Fibroblast of skin of left quadriceps (primary cell): ENCODE measurements at places on chromosomes 5 and 9.
A peak's percentile ranks its signal among the peaks of the same experiment; 100 is the strongest.

- DNase-seq: no peak
Observed at GRCh38 chr9:14157191-14157590, 156.8 kb downstream of the NFIB start.

- DNase-seq: peak; percentile 60
Observed at GRCh38 chr5:86979811-86980411, 287.8 kb upstream of the RASA1 start.

DNA sequence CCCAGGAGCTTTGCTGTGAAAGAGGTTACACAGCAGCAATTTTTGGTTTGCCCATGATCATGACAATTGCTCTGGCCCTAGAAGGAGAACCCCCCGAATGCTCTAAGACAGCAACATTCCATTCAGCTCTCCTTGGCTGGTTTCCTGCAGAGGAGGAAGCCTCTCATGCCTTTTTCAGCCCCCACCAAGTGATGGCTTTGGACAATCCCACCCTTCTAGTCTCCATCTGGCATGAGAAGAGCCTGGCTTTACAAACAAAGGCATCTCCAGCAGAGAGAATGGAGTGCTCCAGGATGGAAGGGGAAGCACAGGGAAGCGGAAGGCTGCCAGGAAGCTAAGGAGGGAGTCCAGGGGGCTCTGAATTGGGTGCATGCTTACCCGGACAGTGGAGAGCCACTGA lies 98.4 kb downstream of the CRB2 start:
- no peak for DNase-seq

DNA sequence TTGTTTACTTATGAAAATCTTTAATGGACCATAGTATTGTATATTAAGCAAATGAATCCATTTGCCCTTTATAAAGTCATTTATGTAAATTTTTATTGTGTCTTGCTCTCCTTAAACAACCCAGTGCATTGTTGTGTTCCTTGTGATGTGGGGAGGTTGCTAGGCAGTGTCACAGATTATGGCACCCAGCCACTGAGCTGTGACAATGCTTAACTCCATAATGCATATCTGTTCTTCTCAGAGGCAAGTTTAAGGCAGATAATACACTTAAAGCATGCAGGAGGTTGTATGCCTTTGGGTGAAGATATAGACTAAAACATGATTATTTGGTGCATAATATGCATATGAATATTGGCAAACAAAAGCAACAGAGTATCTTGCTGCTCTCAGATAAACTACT lies 269.6 kb upstream of the RIOK2 start:
- no peak for DNase-seq

GRCh38 chr5:69043655-69043996 lies 50.2 kb upstream of the SLC30A5 start:
- no peak for DNase-seq

- DNase-seq: no peak
Observed at GRCh38 chr9:94870793-94871558, 144.5 kb downstream of the AOPEP start.

GRCh38 chr9:129184596-129185122 lies 6.6 kb upstream of the IER5L start:
- no peak for DNase-seq

DNA sequence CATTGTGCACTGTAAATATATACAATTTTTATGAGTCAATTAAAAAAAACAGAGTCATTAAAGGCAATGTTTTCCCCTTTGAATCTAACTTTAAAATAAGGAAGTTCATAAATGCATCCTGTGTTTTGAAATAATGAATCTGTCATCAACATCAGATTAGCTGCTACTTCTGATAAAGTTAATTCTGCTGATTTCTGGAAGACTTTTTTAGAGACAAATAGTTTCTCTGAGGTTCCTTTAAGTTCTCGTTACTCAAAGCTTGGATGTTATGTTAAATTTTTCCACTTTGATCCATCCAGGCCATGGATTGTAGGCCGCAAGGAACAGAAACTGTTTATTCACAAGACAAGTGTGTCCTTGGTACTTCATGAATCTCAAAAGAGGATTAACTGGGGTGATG lies 115.5 kb downstream of the CARTPT start:
- DNase-seq: no peak

DNA sequence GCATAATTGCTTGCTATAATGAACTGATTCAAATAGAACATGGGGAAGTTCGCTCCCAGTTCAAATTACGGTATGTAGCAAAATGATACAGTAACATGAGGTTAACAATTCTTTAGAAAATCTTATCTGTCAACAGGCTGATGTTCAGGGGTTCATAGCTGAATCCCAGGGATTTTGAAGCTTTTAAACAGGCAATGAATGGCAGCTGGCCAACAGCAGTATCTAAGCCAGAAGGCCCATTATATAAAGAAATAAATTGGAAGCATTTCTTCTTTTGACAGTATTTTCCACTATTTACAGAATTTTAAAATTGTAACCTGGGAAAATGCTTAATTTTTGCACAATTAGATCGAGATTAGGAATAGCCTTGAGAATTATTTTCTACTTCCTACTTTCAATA lies 126.8 kb downstream of the PDE8B start:
- no peak for DNase-seq

DNA sequence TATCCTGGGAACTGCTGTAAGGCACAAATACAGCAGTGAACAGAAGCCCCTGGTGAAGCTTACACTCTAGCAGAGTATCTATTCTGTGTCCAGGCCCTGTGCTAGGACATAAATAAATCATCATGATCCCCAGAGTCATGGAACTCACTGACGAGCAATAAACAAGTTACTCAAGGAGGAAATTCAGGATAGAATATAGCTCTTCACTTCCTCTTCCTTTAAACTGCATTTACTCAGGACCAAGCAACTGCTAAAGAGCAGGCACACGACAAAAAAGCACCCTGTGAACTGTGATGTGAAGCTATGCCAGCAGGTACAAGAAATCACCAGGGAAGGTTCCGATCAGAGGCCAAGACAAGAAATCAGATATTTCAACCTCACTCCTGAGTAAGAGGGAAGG lies 47.8 kb upstream of the NR5A1 start:
- DNase-seq: no peak

- peak; percentile 94 for DNase-seq
Observed at GRCh38 chr5:156326718-156327259, at the start of gene SGCD. TSS of gene SGCD (plus strand) at chr5:156327164.

GRCh38 chr5:78907255-78907891 lies 77.7 kb downstream of the ARSB start:
- peak; percentile 84 for DNase-seq

- no peak for DNase-seq
Observed at GRCh38 chr5:56056875-56057274, 62.1 kb upstream of the IL6ST start.

DNA sequence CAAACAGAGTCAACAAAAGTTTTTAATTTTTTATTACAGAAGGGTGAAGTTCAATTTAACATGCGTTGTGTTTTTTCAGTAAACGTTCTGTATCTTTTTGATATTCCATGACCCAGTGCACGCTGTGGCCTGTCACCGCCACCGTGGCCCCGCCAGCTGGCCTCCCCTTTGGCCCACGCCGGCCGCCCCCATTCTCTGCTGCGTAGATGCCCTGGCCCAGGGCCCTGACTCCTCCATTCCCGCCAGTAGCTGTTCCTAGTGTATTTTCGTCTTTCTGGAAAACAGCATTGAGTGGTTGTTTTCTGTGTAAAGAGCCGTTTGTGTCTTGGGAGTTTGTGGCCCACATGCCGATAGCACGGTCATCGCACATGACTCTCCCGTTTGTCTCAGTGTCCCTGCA lies 6.1 kb downstream of the RNU6ATAC start:
- DNase-seq: no peak

GRCh38 chr5:142844866-142845265 lies 74.7 kb downstream of the ARHGAP26 start:
- no peak for DNase-seq

GRCh38 chr9:70402213-70402612 lies 12.2 kb downstream of the KLF9 start:
- DNase-seq: no peak

- DNase-seq: no peak
Observed at GRCh38 chr5:102307232-102307631, 11.1 kb upstream of the SLCO4C1 start.

GRCh38 chr5:152864447-152864846 lies 459.4 kb upstream of the NMUR2 start:
- DNase-seq: no peak

GRCh38 chr5:93608855-93609254 lies 25.8 kb downstream of the NR2F1 start:
- DNase-seq: no peak

- DNase-seq: no peak
Observed at GRCh38 chr5:6660688-6661087, 27.4 kb downstream of the SRD5A1 start.

DNA sequence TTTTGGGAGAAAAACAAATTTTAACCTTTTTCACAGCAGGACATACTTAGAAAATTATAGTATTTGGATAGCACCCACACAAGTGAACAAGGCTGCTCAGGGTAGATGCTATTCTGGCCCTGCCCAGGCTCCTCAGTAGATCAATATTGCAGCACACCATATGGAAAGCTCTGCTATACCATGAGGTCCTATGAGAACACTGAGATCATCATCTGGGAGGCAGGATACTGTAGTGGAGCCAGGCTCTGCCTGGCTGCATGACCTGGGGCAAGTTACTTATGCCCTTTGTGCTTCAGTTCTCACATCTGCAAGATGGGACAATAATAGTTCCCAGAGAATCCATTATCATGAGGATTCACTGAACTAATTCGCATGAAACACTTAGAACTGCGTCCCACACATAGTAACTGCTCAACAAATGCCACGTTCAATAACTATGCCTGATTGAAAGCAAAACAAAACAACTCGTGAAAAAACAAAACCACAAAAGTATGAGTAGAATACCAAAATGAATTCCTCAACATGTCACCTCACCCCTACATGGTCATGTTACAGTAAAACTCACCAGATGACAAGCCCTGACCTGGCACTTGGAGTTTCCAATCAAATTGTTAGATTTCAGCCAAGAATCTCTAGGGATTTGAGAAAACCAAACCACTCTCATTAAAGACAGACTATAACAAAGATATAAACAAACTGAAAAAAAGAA lies 31.9 kb downstream of the ARSB start:
- DNase-seq: no peak

GRCh38 chr5:10652151-10652550 lies 88.3 kb downstream of the ANKRD33B start:
- DNase-seq: no peak

DNA sequence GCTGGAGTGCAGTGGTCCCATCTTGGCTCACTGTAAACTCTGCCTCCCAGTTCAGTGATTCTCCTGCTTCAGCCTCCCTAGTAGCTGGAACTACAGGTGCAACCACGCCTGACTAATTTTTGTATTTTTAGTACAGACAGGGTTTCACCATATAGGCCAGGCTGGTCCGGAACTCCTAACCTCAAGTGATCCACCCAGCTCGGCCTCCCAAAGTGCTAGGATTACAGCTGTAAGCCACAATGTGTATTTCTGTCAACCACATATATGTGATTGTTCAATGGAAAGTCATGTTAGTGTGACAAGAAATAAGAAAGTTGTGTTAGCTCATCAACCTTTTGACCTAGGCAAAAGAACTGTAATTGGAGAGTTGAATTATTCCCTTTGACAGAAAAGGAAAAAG lies 677.1 kb upstream of the CHD1 start:
- DNase-seq: no peak

DNA sequence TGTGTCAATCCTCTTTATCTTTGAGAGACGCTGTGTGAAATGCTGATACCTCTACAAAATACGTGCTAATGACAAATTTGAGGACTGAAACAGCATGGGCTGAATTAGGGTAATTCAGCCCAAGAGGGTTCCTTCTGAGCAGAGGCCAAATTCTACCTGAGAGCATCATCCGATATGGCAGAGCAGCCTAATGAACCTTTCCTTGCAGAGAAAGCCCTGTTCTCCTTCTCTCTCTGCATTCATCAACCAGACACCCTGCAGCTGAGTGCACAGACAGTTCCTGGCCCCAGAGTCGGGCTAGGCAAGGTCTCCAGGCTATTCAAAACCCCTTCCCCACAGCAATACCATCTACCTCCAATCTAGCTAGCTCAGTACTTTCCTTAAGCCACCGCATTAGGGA lies 77.9 kb downstream of the TRIM32 start:
- no peak for DNase-seq

GRCh38 chr5:68225911-68226545 lies 10.5 kb downstream of the PIK3R1 start:
- DNase-seq: no peak

DNA sequence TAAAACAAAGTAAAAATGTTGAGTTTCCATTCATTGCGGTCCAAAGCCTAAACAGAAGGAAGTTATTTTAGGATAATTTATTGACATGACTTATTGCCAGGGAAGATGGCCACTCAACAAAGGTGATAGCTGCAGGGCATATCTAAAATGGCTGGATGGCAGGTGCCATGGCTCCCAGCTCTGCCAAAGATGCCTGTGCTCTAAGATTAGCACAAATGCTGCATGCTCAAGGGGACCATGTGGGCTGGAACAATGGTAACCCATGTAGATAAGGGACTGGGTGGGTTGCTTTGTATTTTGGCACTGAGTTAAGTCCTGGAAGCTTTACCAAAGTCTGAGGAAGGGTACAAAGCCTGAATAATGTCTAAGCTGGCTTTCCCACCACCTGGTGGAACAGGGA lies 95.5 kb upstream of the IFNK start:
- DNase-seq: no peak

DNA sequence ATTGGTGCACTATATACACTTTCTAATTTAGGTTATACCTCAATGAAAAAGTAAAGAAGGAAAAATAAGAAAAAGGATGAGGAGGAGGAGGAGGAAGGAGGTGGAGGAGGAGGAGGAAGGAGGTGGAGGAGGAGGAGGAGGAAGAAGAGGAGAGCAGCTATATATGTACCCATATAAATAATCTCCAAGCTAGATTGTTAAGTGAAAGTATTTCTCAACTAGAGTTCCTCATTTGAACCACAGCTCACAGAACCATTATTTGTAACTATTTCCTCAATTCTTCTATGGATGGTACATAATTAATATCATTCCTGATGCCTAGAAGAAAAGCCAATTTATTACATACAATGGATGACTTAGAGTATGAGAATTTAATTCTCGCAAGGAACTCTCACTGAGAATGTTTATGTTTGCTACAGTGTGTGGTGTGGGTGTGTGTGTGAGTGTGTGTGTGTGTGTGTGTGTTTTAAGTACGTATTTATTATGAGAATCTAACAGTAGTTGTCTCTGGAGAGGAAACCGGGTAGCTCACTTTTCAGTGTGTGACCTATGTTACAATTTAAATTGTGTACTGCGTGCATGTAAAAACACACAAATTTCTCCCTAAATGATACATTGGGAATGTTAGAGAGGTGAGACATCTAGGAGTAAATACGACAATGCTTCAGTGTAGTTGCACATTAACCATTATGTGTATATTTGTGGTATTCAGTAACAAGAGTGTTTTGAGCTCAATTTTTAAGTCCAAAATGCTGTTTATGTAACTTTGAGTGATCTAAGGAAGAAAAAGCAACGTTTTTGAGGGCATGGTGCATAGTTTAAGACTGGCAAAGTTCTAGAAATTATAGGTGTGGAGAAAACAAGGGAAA lies 20.2 kb upstream of the NREP start:
- no peak for DNase-seq

- DNase-seq: no peak
Observed at GRCh38 chr5:59317023-59317773, 576.3 kb downstream of the PDE4D start.

DNA sequence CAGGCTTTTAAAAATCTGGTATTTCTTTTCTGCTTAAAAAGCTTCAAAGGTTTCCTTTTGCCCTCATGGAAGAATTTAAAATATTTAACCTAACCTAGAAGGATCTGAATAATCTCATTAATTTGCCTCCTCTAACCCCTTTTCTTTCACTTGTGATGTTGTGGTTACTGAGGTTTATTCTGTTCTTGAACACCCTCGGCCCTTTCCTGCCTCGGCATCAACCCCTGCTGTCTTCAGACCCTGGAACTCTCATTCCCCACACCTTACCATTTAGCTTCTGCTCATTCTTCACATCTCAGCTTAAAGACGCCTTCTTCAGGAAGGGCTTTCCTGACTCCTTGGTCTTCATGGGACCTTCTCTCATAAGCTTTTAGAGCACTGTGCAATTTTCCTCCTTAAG lies 131.4 kb upstream of the MAN2A1 start:
- no peak for DNase-seq
